Activated CD4-positive, alpha-beta T cell treated with anti-CD3 and anti-CD28 coated beads, Interleukin-2, amount 50 U/mL, for 1 hour (primary cell): ENCODE measurements at places on chromosomes 11 and 22.
A peak's percentile ranks its signal among the peaks of the same experiment; 100 is the strongest.

- no peak for DNase-seq
These were observed at the start of gene GRAMD4 for GRCh38 chr22:46619830-46620501. Gene GRAMD4, plus strand, starts transcription at chr22:46620386. Its CDS starts 6,414 bp downstream, at chr22:46626800.

GRCh38 chr22:45305456-45306075 is 4.2 kb upstream of the FAM118A start:
- DNase-seq, result no peak

- no peak for DNase-seq
These were observed 81.6 kb downstream of the SHANK2 start for GRCh38 chr11:71170624-71171423.

DNA sequence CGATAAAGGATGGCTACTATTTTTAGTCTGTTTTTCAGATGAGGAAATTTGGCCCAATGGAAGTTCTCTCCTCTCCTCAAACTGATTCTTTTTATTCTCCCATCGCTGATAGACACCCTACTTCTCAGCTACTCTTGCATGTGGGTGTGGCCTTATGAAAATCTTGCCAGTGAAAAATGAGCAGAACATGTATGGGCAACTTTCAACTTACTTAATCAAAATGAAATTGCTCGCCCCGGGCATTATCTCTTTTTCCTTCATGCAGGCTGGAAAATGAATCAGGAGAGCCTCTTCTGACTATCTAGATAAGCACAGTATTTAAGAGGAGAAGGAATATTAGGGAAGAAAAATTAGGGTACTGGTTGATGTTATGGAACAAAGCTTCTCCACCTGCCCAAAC is 2354.7 kb upstream of the RAG2 start:
- DNase-seq, result no peak

- no peak for DNase-seq
These were observed 10.6 kb upstream of the ACER3 start for GRCh38 chr11:76850130-76850529.

GRCh38 chr11:10477690-10478046 is 22.6 kb downstream of the AMPD3 start:
- no peak for DNase-seq

DNA sequence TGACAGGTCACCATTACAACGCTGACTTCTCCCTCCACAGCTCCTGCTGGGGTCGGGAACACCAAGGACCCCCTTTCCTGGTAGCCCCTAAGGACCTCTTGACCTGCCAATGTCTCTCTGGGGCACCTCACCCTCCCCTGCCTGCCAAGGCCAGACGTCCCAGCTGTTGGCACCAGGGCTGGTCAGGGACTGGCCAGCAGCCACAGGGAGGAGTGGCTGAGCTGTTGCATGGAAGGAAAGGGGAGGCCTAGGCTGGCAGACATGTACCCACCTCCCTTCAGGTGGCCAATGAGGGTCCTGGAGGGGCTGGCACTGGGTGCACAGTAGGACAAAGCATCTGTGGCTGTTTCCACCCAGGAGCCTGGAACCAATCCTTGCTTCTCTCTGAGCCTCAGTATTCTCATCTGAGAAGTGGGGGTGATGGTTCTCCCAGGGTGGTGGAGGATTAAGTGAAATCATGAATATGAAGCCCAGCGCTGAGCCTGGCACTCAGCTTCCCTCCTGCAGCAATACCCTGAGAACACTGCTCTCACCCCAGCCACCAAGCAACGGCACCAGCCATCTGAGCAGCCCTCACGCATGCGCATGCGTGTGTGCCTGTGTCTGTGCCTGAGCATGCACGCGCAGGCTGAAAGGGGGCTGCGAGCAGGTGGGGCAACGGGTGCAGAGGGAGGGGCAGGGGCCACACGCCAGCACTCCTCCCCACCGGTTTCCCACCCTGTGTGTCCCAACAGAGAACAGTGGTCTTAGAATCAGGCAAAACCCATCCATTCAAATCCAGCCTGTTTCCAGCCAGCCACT is 5.9 kb downstream of the KCNJ4 start:
- no peak for DNase-seq

DNA sequence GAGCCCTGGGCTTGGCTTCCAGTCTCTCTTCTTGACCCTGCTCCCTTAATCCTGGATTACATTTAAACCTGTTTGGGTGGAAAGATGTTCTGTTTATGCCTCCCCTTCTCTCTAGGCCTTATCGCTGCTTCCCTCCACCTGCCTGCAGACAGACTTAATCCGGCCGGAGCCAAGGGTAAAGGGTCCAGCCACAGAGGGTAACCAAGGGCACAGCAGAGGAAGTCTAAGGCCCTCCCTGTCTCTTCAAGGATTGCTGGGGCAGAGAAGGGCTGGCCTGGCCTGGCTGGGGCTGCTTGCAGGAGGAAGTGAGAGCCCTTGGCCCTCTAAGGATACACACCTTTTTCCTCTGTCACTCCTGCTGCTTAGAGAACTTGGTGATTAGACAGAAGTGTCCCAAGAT is 2.1 kb downstream of the GAL3ST3 start:
- no peak for DNase-seq

DNA sequence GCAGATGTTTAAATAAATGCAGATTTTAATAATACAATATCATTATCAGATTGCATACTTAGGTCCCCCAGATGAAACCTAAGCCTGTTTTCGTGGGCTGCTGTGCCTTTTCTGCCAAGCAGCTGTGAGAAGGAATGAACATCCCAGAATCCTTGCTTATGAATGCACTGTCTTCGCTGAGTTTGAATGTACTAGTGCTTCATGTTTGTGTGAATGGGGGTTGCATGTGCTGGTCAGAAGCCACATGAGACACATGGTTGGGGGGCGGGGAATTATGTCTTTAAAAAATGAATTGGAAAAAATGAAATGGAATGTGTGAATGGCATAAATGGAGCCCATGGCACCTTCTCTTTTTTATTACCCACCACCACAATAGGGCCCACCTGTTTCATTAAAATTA is 125.4 kb upstream of the HSD17B12 start:
- DNase-seq, result no peak

GRCh38 chr22:24146791-24147353 is 34.4 kb upstream of the SUSD2 start:
- no peak for DNase-seq

GRCh38 chr11:13288375-13289029 is 10.9 kb downstream of the BMAL1 start:
- DNase-seq, result no peak

DNA sequence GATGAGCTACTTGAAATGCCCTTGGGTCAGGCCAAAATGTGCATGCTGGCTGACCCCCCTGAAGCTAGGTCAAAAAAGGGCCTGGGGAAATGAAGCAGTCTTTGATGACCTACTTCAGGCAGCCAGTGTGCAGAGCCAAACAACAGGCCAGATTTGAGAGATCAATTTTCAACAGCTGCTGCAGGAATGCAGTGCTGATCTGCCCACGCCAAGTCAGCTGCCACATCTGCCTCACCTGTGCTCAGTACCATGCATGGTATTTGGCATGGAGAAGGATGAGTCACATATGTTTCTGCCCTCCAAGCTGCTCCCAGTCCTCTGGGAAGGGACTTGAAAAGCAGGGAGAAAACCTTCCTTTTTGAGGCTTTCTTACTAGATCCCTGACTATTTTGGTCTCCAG is 35.8 kb downstream of the MTNR1B start:
- DNase-seq, result no peak

DNA sequence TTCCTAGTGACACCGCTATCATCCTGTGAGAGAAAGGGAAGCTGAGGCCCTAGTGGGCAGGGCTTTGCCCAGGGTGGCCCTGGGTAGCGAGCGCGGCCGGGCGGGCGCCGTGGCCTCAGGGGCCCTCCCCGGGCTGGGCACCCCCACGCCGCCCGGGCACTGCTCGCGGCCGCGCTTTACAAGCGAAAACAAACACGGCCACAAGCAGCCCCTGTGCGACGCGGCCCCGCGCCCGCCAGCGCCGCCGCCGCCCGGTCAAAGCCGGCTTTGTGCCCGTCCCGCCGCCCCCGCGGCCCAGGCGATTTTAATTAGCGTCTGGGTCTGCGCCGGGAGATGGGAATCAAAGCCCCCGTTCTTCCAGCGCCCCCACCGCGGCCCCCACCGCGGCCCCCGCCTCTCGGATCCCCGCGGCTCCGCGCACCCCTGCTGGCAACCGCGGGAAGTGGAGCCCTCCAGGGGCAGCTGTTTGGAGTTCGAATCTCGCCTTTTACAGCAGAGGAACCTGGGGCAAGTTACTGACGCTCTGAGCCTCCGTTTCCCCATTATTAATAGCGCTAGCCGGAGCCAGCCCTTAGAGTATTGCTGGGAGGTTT is 47.9 kb downstream of the CHRDL2 start:
- DNase-seq, result no peak

DNA sequence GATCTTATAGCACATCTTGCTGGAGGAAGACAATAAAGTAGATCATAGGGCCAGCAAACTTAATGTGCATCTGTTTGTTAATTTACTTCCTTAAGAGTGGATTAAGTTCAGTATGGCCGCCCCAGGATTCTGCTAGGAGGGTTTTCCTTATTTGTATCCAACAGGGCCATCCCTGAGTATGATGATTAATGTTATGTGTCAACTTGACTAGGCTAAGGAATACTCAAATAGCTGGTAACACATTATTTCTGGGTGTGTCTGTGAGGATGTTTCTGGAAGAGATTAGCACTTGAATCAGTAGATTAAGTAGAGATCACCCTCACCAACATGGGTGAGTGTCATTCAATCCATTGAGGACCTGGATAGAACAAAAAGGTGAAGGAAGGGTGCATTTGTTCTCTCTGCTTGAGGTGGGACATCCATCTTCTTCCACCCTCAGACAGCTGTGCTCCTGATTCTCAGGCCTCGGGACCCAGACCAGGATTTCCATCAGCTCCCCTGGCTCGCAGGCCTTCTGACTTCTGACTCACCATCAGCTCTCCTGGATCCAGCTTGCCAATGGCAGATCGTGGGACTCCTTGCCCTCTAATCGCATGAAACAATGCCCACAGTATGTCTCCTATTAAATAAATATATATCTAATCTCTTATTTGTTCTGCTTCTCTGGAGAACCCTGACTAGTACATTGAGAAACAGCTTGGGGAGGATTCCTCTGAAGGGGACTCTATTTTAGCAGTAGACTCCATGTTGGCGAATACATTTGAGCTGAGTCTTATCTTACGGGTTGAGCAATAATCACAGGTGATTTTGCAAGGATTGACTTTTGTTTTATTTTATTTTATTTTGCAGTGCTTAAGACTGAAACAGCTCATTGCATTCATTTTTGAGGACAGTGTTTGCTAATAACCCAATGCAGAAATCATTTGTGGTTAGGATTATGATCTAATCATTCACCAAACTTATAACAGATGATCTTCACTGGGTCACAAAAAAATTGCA is 9.0 kb upstream of the ZBTB44 start:
- DNase-seq, result no peak

DNA sequence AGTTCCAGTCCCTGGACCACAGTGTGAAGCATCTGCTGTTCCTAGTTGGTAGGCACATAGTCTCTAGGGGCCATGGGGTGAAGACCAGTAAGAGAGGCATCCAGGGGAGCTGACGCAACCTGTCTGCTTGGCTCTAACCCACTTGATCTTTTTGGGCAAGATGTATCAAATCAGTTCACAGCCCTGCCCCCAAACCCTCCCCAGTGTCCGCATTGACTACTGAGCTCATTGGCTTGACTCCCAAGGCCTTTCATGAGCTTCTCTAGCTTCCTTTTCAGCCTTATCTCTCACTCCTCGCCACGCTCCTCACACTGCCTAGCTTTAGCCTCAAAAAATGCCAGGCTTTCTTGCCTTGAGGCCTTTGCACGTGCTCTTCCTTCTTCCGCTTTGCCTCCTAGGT is 29.7 kb upstream of the ABCC8 start:
- no peak for DNase-seq

DNA sequence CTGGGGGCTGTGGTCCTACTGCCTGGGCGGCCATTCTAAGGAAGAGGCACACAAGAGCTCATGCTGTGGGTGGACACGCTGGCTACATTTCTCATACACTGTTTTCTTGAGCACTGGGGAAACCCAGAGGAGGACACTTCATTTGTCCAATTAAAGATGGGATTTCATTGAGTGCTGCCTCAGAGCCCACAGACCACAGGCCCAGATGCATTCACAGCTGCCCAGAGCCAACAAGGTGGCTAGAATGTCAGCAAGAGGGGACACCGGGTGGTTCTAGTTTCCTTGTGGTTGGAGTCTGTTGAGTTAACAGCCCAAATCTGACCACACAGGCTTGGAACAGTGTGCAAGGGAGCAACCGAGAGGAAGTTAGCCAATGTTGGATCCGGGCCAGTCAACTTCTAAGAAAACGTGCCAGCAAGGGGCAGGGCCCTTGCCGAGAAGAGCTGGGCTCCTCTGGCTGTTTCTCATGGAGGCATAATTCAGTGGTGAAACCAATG is 35.0 kb upstream of the SORL1 start:
- DNase-seq, result peak; percentile 29

DNA sequence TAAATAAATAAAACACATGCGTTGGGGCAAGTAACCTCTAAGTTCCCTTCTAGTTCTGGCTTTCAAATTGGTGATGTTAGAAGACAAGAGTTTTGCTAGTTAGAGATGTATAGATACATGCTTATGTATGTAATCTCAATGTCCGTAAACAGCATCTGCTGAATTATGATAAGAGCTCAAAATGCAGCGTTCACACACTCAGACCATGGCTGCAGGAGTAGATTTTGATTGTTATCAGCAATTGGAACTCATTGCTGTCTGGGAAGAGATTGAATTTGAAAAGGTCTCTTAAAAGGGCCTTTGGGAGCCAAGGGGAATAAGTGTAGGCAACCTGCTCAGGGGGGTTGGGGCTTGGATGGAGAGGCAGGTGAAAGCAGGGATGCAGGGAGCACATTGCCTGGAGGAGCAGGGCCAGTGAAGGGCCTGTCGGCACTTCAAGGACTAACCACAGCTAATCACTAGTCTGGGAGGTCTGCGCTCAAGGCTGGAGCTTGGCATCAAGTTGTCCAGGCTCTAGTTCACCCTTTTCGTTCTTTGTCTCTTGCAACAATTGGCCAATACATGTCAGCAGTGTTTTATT is 2.7 kb upstream of the RAG1 start:
- no peak for DNase-seq

DNA sequence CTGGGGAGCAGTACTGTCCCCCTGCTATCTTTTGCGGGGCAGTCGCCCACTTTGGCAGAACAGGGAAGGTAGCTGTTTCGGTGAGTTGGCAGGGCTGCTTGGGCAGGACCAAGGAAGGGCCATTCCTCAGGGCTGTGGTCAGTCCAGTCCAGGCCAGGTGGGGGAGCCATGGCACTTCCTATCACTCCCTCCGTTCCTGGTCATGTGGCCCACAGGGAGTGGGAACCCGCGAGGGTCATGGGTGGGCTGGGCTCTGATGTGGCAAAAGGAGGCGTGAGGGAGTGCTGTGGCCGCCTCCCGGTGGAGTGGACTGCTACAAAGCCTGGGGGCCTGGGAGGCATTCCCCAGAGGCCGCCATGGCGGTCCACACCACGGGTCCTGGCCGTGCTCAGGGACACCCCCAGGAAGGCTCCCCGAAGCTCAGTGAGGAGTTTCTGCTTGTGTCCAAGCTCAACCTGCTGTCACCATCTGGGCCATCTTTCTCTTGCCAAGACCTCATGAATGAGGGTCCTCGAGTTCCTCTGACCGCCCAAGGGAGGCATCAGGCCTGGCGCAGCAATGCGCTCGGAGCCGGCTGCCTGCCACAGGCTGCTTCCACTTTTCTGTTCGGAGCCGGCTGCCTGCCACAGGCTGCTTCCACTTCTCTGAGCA is 11.9 kb downstream of the CHID1 start:
- no peak for DNase-seq

- no peak for DNase-seq
These were observed 420.6 kb downstream of the BRD1 start for GRCh38 chr22:49406879-49407587.

GRCh38 chr22:35781898-35782297 is 64.2 kb downstream of the APOL5 start:
- no peak for DNase-seq

GRCh38 chr11:68107689-68108088 is 13.5 kb downstream of the CHKA start:
- DNase-seq, result no peak
